ENCODE measurements at places on chromosomes 13 and 19. TPM values are rescaled to one million over a fixed set of nuclear protein-coding genes. Genes with fewer than 3 reads are reported as not detected.

Gene DAND5
- total RNA-seq, result 0.26 TPM

Gene MAP4K1
- total RNA-seq, result 337 TPM

Gene PRR20A
- total RNA-seq, result not detected

Gene CACNG7
- not detected for total RNA-seq

Gene PEAK3
- not detected for total RNA-seq

All from activated CD8-positive, alpha-beta memory T cell treated with anti-CD3 and anti-CD28 coated beads, Interleukin-2, amount 10 ng/mL, durations not matched to agents 7 days and 5 days (primary cell).